G401 (cell line): ENCODE measurements at places on chromosomes 2 and 18.

GRCh38 chr2:84911135-84911678 lies 5.8 kb downstream of the TMSB10 start:
- no peak for DNase-seq

DNA sequence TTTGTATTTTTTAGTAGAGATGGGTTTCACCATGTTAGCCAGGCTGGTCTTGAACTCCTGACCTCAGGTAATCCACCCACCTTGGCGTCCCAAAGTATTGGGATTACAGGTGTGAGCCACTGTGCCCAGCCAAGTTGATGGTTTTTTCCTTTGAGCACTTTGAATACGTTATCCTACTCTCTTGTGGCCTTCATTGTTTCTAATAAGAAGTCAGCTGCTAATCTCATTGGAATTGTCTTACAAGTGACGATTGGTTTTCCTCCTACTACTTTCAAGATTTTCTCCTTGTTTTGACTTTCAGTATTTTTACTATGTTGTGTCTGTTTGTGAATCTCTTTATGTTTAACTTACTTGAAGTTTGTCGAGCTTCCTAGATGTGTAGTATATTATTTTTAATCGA lies 88.5 kb downstream of the TMEM200C start:
- no peak for DNase-seq

- DNase-seq = no peak
Measured at GRCh38 chr2:26959331-26959730, 11.1 kb upstream of the MAPRE3 start.

GRCh38 chr2:15293262-15293937 lies 267.7 kb downstream of the NBAS start:
- no peak for DNase-seq

- no peak for DNase-seq
Measured at GRCh38 chr2:43305517-43305916, 79.1 kb upstream of the ZFP36L2 start.

- no peak for DNase-seq
Measured at GRCh38 chr2:173136599-173136998, 61.0 kb downstream of the MAP3K20 start.

- DNase-seq = no peak
Measured at GRCh38 chr2:146229508-146230155, 1615.2 kb upstream of the ACVR2A start.

DNA sequence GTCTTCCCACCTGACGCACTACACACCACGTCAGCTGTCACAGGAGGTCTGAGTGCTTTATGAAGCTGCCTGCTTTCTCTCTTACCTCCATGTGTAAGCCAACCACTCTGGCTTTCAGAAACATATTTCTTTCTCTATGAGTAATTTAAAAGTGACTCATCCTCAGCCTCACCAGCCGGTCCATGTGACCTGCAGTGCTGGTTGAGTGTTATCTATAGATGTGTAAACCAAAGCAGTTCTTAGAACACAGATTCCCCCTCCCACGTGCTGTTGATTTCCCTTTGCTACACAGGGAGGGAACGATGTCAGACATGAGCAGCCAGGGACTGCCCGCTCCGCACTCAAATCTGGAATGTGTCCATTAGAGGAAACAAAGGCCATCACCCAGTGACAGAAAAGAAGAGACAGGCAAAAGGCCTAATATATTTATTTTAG lies 157.8 kb downstream of the BCL2 start:
- no peak for DNase-seq

- no peak for DNase-seq
Measured at GRCh38 chr18:35422237-35422636, 45.1 kb upstream of the ZNF396 start.

- DNase-seq = no peak
Measured at GRCh38 chr2:17271416-17271815, 246.8 kb downstream of the RAD51AP2 start.

DNA sequence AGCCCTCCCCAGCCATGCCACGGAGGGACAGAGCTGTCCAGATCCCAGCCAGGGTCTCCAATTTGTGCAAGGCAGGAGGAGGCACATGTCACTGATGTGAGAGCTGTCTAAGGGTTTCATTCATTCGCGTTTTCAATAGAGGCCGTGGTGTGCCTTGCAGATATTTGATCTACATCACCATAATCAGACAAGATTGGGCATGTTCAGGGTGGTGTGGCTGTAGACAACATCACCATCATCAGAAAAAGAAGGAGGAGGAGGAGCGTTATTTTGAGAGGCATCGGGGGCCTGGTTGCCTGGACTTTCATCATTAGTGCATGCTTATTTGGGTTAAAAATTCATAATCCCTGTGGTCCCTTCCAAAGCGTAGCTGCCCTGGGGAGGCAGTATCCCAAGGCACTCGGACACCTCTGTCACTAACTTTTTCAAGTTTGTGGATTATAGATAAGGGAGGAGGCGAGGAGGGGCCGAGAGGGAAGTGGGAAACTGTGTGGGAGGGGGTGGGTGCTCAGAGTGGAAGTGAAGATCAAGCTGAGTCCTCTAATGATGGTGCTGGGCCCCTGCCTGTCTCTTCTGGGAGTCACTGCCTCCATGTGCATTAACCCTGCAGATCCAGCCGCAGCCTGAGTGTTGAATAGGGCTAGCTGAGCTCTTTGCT lies 194.1 kb downstream of the CTIF start:
- no peak for DNase-seq

DNA sequence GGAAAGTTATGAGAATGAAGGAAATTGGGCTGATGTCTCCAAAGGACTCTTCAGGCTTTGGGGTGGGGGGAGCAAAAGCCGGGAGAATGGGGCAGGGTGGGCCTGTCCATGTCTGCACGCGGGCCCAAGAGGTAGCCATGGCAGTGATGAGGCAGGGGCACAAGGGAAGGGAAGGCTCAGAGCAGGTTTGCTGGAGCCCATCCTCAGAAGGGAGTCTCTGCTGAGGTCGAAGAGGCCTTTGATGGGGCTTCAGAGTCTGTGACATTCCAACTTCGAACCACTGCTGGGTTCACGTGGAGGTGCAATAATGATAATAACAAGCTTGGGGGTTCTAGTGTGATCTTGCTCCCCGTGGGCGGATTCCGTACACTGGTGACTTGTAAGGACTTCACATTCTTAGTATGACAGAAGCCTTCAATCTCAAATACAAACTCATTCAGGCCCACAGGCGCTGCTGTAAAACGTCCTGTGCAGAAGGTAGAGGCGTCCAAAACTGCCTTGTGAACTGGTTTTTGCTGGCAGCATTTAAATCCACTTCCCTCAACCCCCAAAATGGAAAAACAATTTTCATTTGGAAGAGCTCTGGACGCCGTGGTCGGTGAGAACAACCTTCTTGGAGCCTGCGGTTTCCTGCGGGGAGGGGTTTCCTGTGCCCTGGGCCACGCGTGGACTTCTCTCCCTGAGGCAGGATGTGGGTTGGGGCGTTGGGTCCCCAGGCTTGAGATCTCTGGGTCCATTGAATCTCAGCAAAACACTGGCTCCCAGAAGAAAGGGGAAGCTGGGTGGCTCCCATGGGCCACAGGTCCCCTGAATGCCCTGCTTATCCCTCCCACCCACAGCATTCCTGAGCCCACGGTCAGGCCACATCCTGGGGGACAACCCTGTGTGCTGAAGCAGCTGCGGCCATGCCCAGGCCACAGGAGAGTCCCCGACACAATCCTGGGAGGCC lies 151.0 kb downstream of the TPO start:
- DNase-seq = no peak

DNA sequence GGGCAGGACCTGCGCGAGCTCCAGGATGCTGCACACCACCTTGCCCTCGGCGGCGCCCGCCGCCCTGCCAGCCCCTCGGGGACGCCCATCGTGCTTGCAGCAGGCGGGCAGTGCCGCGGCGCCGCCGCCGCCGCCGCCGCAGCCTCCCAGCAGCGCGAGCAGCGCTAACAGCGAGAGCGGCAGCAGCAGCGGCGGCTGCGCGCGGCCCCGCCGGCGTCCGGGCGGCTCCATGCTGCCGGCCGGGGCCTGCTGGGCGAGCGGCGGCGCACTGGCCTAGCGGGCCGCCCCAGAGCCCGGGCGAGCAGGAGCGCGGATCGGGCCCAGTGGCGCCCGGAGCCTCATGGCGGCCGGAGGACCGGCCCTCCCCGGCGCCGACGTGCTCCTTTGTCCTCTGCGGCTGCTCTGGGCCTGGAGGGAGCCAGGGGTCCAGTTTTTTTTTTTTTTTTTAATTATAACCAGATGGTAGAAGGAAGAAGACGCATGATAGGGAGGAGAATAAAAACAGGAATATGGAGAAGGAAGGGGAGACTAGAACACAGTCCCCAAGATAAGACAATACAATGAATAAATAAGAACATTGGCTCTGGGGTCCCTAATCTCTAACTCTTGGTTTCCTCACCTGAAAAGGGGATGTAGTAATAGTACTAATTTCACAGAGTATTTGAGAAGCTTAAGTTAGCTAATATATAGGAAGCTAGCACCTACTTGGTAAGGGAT lies 17.1 kb upstream of the ANKRD62 start:
- DNase-seq = peak; percentile 18

GRCh38 chr2:624551-625347 lies 52.5 kb downstream of the TMEM18 start:
- no peak for DNase-seq

- DNase-seq = no peak
Measured at GRCh38 chr2:215396595-215397313, 39.1 kb downstream of the FN1 start.

DNA sequence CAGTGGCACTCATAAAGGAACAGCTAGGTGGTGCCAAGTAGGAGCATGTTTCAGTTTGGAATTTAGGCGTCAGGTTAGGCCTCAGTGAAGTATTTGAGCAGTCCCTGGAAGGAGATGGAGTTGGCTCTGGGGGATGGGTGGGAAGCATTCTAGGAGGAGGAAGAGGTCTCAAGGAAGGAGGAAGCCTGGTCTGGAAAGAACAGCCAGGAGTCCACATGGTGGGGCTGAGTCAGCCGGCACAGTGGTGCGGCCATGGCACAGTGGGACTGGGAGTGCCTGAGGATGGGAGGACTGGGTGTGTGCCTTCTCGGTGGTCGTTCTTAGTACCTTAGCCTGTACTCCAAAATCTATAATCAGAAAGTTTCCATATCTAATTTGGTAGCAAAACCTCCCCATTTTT lies 373.3 kb downstream of the PTPRM start:
- no peak for DNase-seq

- no peak for DNase-seq
Measured at GRCh38 chr2:100113990-100114433, 28.4 kb downstream of the AFF3 start.

- no peak for DNase-seq
Measured at GRCh38 chr2:239566995-239567568, 166.3 kb upstream of the HDAC4 start.

- peak; percentile 79 for DNase-seq
Measured at GRCh38 chr2:141654311-141654710, 476.5 kb downstream of the LRP1B start.

DNA sequence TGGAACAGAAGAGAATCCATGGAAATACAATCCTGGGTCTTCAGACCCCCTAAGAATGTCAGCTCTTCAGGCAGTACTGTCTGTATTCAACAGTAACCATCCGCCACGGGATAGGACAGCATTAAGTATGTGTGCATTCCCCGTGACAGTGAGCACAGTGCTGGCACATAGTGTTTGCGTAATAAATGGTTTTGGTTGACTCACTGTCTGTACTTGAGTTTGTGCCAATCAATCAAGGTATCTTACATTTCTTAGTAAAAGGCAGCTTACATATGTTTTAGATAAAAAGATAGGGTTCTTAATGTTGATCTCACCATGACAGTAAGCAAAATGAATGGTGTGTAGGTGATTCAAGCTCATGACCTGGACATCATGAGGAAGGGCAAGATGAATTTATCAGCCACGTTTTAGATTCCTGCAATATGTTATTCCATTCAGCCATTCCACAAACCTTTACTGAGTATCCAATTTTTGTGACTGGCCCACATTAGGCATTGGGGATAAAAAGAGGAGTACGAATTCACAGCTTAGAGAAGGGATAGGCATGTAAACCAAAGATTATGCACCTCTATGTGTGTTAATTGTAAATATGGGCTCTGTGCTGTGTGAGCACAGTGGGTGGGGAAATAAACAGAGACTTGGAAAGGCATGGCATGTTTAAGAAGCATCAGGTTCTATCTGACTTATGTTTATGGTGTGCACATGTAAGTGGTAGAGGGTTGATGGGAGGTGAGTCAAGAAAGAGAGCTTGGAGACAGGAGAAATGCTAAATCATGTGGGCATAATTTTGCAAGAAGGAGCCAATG lies 258.8 kb downstream of the SLC8A1 start:
- no peak for DNase-seq

- no peak for DNase-seq
Measured at GRCh38 chr18:12479982-12480381, 72.3 kb downstream of the PRELID3A start.

GRCh38 chr2:185291035-185291647 lies 447.5 kb upstream of the FSIP2 start:
- no peak for DNase-seq

- DNase-seq = no peak
Measured at GRCh38 chr2:69113627-69114026, 100.6 kb downstream of the ANTXR1 start.

GRCh38 chr2:36967236-36967876 lies 1.0 kb upstream of the STRN start:
- peak; percentile 6 for DNase-seq

GRCh38 chr2:28032816-28033215 lies 142.3 kb downstream of the BABAM2 start:
- no peak for DNase-seq

DNA sequence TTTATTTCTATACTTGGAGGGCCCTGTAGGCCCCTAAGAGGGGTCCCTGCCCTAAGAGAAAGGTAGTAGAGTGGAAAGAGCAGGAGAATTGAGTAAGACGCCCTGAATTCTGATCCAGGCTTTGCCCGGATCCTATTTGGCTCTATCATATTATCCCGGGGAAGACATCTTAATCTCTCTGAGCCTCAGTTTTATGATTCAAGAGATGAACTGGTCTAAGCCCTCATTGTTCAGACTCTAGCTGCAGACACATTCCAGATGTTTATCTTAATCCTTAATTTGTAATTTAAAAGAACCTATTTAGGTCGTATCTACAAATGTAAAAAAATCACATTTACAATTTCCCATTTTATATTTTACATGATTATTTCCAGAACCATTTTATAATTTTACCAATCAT lies 220.1 kb downstream of the AGPS start:
- DNase-seq = no peak

DNA sequence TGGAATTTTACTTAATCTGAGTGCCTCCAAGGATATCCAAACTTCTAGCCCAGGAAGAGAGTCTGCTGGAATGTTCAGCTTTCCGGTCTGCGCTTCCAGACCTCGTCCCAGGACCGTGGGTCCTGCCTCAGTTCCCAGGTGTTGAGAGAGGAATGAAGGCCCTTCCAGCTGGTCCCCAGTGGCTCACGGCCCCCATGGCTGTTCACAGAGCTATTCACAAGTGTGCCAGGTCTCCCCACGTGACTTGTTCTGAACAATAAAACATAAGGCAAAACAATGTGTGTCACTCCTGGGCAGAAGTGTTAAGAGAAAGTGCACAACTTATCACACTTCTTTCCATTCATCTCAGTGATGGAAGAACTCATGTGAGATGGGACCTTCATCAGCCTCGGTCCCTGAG lies 20.1 kb upstream of the TEX51 start:
- DNase-seq = no peak

GRCh38 chr2:46461011-46461674 lies 18.2 kb upstream of the TMEM247 start:
- peak; percentile 78 for DNase-seq

- no peak for DNase-seq
Measured at GRCh38 chr2:112153501-112153900, 15.3 kb downstream of the FBLN7 start.

GRCh38 chr18:49613141-49613640 lies 51.3 kb downstream of the LIPG start:
- no peak for DNase-seq

GRCh38 chr18:3357516-3357915 lies 92.5 kb upstream of the TGIF1 start:
- no peak for DNase-seq

GRCh38 chr2:186699742-186700141 lies 5.9 kb downstream of the FAM171B start:
- no peak for DNase-seq
